SIG-M5 (cell line): ENCODE measurements at places on chromosomes 6 and 20.

GRCh38 chr6:110277100-110277665 lies 81.0 kb downstream of the METTL24 start:
- DNase-seq = no peak

DNA sequence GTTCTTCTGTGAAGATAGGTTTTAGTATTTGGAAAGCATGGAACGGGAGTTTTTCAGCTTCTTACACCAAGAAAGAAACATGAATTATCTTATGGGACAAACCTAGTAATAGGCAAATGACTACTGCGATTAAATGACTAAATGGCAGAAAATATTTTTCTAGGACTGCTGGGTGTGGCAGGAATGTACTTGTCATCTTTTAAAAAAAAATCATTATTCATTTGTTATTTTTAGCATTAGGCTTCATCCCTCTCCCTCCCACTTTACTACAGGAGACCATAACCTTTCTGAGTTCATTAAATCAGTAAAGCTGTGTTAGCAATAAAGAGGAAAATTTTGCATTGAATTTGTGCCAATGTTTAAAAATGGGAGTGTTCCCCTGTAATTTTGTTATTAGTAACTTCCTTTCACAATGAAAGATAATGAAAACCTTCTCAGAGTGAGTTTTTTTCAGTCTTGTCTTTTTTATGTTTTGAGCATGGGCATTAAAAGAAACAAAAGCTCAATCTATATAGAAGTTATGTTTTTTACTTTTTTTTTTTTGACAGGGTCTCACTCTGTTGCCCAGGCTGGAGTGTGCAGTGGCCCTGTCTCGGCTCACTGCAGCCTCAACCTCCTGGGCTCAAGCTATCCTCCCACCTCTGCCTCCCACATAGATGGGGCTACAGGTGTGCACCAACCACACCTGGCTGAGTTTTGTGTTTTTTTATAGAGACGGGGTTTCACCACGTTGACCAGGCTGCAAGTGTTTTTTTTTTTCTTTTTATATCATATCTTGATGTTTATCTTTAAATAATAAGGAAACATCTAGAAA lies 105.6 kb upstream of the CLDN20 start:
- no peak for DNase-seq

DNA sequence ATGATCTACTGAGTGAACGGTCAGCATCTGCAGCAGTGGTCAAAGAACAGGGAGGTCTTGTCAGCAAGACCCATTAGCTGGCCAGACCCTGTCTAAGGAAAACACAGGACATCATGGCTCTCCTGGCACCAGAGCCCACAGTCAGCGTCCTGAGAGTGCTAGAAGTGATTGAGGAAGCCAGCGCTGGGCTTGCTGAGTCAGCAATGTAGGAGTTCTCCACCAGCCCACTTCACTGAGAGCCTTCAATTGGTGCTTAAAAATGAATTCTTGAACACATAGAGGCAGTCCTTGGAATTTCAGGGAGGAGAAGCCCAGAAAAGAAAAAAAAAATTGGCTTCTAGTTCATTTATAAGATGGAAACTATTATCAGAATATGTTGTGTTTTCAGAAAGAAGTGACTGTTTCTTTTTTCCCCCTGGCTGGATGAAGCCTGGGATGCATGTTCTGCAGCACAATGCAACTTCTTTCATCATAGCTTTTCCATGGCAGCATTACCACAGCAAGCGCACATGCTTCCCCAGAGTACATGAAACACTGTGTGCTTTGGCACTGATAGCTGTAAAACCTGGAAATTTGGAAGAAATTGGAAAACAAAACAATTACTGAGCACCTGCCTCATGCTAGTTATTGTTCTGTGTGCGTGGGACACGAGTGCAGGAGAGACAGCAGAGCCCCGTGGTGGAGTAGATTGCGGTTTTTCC lies 899.9 kb downstream of the C6orf118 start:
- no peak for DNase-seq

DNA sequence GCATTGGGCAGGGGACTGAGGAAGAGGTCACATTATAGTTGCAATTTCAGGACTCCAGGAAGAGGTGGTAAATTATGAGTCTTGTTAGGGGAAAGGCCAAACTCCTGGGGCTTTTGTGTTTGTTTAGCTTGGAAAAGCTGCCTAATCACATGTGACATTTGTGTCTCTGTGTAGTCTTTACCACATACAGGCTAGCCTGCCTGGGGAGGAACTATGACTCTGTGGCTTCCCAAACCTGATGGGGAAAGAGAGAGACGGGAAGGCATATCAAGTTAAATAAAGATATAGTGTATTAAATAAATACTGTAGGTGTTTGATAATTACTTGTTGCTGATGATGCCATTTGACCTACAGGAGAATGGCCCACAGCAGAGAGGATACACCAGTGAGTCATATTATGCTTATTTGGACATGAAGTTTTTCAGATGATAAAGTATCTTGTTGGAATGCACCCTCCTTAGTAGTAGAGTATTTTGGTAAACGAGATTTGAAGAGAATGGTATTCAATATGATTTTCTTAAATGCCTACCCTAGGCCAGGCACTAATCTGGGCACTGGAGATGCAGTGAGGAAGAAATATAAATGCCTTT lies 4.0 kb downstream of the BLTP3A start:
- no peak for DNase-seq

GRCh38 chr20:910132-910869 lies 5.8 kb downstream of the ANGPT4 start:
- no peak for DNase-seq

DNA sequence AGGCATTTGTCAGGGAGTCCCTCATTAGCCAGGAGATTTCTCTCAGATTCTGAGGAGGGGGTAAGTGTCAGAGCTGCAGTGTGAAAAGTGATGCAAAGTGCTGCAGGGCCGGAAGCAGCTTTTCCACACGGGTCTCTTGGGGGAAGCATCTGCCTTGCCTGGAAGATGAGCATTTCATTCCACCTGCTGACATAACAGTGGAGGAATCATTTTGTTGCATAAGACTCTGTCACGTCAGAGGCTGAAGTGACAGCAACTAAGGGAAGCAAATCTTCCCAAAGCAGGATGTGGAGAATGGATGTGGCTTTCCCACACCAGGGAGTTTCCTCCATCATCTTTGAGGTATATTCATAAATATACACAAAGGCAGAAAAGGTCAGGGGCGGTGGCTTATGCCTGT lies 22.8 kb downstream of the DCBLD1 start:
- DNase-seq = no peak

DNA sequence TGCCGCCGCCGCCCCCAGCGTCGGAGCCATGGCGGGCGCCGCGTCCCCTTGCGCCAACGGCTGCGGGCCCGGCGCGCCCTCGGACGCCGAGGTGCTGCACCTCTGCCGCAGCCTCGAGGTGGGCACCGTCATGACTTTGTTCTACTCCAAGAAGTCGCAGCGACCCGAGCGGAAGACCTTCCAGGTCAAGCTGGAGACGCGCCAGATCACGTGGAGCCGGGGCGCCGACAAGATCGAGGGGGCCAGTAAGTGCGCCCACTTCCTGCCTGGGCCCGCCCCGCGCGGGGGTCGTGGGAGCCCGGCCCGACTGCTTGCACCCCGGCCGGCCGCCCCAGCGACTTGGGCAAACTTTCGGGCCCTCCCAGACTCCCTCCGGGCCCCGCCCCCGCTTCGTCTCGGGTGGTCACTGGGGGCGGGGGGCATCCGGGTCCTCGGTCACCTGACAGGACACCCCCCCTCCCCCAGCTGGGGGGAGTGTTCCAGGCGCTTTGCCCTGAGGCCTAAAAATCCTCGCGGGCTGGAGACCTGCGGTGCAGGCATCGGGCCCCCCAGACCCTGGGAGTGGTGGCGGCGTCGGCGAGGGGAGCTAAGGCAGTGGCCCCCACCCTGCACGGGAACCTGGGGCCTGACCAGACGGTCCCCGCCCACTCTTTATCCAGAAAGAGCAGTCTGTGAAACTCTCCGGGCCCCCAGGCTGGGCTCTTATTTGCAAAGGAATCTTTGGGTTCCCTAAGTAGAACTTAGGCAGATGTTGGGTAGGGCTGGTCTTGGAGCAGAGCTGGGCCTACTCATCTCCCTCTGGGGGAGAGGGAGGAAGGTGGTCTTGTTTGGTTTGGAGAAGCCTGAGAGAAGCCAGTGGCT lies 501 bp downstream of the PLCG1 start:
- DNase-seq = no peak

GRCh38 chr20:8631271-8631670 lies 437.6 kb upstream of the PLCB4 start:
- DNase-seq = no peak

DNA sequence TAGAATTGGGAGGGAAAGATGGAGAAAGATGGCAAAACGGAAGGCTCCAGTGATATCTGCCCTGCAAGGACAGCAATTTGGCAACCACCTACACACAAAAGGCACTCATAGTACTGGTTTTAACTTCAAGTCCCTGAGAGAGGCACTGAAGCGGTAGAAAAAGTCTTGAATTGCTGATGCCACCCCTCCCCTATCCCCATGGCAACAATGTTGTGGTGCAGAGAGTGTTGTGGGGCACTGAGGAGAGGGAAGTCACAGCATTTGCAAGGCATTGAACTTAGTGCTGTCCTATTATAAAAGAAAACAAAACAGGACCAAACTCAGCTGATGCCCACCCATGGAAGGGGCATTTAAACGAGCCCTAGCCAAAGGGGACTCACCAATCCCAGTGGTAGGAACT lies 343.7 kb downstream of the HAO1 start:
- no peak for DNase-seq

DNA sequence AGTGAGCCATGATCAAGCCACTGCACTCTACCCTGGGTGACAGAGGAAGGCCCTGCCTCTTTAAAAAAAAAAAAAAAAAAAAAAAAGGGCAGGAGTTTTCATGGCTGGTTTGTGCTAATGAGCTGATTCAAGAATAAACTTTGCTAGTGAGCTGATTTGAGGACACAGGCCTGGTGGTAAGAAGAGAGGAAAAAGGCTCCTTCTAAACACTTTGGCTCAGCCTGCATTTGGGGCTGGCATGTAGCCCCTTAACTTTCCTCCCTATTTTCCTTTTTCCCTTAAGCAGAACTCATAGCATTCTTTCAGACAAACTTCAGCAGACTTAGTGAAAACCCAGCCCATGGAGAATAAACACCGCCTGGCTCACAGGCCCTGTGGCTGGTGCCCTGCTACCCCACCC lies 432.7 kb downstream of the PTPRT start:
- no peak for DNase-seq

GRCh38 chr20:6705926-6706548 lies 61.4 kb upstream of the BMP2 start:
- DNase-seq = no peak

DNA sequence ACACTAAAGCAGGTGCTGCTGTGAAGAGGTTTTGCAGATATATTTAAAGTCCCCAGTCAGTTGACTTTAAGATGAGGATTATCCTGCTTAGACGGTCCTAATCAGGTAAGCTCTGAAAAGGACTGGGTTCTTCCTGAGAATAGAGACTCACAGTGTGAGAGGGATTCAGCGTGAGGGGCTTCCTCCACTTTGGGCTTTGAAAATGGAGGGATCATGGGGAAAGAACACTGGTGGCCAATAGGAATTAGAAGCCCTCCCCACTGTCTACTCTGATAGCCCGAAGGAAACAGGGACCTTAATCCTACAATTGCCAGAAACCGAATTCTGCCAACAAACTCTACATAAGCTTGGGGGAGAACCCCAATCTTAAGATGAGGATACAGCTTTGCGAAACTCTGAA lies 29.7 kb upstream of the HLA-G start:
- no peak for DNase-seq

DNA sequence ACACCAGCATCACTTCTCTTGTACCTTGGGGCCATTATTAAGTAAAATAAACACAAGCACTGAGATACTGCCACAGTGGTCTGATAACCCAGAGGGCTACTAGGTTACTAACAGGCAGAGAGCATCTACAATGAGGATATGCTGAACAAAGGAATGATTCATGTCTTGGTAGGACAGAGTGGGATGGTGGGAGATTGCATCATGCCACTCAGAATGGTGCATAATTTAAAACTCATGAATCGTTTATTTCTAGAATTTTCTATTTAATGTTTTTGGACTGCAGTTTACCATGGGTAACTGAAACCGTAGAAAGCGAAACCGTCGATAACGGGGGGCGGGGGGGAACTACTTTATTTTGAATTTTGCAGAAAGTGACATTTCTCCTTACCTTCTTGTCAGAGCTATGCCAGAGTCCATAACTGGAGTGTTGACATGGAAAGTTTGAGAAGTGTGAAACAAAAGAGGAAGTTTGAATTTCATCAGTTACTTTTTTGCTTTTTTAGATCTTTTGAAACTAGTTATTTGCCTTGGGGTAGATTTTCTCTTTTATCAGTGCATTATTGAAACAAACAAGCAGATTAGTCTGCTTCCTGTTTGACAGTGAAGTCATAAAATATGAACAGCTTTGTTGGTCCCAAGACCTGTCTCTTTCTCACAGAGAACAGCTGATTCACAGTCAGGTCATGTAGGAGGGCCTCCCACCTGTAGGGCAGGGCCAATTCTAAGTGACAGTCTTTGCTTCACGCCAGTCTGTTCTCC lies 124.9 kb downstream of the KLHL32 start:
- peak; percentile 54 for DNase-seq

DNA sequence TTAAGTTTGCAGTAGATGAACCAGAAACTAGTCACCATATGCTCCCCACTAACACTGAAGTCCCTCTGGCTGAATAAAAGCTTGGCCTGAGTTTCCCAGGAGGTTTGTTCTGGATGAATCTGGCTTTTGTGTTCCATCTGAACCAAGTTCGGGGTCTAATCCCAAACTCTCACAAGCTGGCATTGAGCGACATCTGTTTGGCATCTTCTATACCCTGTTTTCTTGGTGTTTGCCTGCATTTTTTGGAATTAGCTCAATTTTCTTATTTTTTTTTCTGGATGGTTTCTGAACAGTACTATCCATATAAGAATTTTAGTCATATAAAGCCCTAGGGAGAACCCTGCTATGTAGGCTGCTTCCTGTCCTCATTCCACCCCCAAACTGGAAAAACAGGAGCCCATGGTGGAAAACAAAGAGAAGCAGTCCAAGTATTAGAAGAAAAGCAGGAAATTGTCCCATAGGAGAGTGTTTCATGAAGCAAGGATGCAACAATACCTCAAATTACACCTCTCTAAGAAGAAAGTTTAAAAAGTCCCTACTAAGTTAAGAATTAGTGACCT lies 737.1 kb downstream of the DHX35 start:
- DNase-seq = no peak

DNA sequence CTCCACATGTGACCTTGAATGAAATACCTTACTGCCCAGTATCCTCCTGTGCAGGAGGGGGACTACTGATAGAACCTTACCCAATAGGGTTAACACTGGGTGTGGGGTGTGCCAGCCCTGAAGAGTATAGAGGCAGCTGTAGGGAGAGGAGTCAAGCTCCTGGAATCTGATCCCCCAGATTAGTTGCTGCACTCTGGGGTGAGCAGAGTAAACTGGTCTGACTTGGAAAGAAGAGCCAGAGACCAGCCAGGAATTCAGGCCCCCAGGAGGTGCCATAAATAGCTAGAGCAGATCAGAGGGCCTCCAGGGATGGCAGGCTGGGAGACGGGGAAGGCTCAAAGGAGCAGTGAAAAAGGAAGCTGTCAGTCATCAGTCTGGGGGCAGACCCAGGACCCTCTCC lies 3.5 kb upstream of the APOBEC2 start:
- DNase-seq = no peak
